ENCODE measurements at places on chromosomes 2 and 18.

DNA sequence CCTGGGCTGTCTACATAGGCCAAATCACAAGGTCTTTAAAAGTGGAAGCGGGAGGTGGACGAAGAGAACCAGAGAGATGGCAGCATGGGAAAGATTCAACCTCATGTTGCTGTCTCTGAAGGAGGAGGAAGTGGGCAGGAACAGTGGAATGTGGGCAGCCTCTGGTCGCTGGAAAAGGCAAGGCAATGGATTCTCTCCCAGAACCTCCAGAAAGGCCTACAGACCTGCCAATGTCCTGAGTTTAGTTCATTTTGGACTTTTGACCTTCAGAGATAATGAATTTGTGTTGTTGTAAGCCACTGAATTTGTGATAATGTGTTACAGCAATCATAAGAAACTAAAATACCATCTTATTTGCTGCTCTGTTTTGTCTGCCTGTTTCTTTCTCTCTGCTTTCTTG lies 122.5 kb downstream of the RNF152 start:
- DNase-seq = no peak

- no peak for DNase-seq
Measured at GRCh38 chr2:23327887-23328286, 57.1 kb upstream of the KLHL29 start.

GRCh38 chr18:5975111-5976002 lies 80.0 kb upstream of the TMEM200C start:
- DNase-seq = peak; percentile 73

GRCh38 chr2:74515271-74515980 lies 1.2 kb downstream of the TLX2 start:
- no peak for DNase-seq

- DNase-seq = no peak
Measured at GRCh38 chr2:44168681-44169154, at the start of gene PPM1B. PPM1B (plus strand) TSS chr2:44168875; CDS start chr2:44201200, 32,325 bp downstream.

GRCh38 chr2:134293719-134294537 lies 40.1 kb downstream of the MGAT5 start:
- DNase-seq = no peak

GRCh38 chr2:28721601-28722191 lies 29.9 kb upstream of the PPP1CB start:
- no peak for DNase-seq

DNA sequence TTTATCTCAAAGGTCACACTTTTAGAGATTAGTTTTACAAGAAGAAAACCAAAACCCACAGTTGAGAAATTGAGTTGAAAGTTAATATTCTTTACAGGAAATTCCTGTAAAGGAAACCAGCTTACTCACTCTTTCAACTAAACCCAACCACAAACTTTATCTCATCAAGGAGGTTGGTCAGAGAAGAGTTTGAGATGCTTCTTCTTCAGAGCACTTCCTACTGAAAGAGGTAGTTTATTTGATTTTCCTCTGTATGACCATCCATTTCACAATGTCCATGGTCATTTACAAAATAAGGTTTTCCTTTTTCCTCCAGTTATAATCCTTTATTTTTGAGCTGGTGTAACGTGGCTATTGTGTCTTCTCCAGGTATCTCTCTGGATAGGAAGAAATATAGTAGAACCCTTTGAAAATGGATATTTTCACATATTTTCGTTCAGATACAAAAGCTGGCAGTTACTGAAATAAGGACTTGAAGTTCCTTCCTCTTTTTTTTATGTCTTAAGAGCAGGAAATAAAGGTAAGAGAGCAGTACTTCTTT lies 4.5 kb upstream of the IL18RAP start:
- DNase-seq = no peak

- DNase-seq = no peak
Measured at GRCh38 chr2:140200764-140201163, 1420.6 kb upstream of the NXPH2 start.

- DNase-seq = peak; percentile 54
Measured at GRCh38 chr2:152525277-152525838, 190.4 kb downstream of the FMNL2 start.

- DNase-seq = no peak
Measured at GRCh38 chr2:177289824-177290628, 25.5 kb upstream of the NFE2L2 start.

GRCh38 chr2:74585406-74586185 lies 31.1 kb downstream of the DOK1 start:
- DNase-seq = no peak

- DNase-seq = no peak
Measured at GRCh38 chr2:45676088-45676487, 24.6 kb downstream of the PRKCE start.

DNA sequence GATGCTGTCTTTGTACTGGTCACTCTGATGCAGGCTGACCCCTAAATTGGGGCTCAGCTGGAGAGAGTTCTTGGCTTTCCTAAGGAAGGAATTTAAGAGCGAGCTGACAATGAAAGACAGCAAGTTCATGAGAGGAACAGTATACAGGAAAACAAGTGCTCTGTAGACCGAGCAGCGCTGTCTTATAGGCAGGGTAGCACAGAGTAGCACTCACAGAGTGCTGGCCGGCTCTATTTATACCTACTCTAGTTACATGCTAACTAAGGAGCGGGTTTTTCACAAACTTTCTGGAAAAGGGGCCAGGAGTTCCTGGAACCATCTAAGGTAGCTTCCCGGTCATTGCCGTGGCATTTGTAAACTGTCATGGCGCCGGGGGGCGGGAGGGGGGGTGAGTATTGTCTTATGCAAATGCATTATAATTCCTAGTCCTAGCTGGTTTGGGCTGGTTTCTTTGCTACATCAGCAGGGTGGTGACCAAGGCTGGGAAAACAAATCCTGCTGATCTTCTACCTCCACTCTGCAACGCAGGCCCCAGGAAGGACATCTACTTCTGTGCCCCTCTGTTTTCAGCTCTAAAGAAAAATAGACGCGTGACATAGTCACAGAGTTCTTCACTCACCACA lies 31.6 kb upstream of the MAP3K20 start:
- no peak for DNase-seq

- no peak for DNase-seq
Measured at GRCh38 chr18:43668866-43669265, 391.6 kb upstream of the SYT4 start.

DNA sequence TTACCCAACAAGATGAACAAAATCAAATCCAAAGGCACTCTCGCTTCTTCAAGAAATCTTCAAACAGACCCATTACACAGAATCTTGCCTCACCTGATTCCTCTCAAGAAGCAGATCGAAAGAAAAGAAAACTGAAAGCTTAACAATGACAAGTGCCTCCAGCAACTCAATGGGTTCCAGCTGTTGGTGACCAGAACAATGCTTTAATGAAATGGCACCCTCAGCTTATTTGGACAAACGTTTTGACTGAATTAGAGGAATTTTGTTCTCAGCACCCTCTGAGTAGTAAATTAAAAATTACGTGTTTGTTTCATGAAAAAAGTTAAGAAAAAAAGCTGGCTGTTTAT lies 211.0 kb downstream of the ZNF521 start:
- DNase-seq = no peak

DNA sequence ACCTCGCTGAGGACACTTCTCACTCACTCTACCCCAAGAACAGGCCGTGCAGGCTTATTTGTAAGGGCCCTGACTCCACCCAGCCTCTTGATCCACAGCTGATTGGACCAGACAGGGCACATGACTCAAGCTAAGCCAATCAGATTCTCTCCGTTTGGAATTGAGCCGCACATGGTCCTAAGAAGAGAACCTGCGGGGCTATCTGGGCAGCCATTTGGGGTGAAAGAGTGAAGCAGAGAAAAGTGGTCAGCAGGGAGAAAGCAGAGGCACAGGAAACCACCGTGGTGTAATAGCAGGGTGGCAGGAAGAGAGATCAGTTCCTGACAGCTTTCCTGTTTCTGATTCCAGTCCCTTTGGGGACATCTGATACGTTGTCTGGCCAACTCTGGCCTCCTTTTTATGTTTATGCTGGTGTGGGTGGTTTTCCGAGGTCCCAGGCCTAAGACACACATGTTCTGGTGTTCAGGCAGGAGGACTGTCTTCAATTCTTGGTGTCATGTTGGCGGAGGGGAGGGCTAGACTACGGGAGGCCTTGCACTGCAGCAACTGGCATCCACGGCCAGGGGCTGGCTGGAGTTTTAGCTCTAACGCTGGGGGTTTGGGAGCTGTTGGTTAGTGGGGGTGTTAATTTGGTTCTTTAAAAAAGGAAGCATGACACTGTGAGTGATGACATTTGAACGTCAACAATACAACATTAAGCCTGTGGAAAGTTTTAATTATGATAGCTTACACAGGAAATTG lies 26.1 kb upstream of the SPTBN1 start:
- no peak for DNase-seq

GRCh38 chr2:237193436-237193835 lies 107.7 kb downstream of the COPS8 start:
- no peak for DNase-seq

GRCh38 chr2:197477797-197478196 lies 21.8 kb downstream of the HSPD1 start:
- no peak for DNase-seq

- DNase-seq = no peak
Measured at GRCh38 chr2:6845312-6845711, 20.4 kb downstream of the CMPK2 start.

- DNase-seq = peak; percentile 83
Measured at GRCh38 chr2:18599509-18600254, 10.3 kb upstream of the NT5C1B start.

DNA sequence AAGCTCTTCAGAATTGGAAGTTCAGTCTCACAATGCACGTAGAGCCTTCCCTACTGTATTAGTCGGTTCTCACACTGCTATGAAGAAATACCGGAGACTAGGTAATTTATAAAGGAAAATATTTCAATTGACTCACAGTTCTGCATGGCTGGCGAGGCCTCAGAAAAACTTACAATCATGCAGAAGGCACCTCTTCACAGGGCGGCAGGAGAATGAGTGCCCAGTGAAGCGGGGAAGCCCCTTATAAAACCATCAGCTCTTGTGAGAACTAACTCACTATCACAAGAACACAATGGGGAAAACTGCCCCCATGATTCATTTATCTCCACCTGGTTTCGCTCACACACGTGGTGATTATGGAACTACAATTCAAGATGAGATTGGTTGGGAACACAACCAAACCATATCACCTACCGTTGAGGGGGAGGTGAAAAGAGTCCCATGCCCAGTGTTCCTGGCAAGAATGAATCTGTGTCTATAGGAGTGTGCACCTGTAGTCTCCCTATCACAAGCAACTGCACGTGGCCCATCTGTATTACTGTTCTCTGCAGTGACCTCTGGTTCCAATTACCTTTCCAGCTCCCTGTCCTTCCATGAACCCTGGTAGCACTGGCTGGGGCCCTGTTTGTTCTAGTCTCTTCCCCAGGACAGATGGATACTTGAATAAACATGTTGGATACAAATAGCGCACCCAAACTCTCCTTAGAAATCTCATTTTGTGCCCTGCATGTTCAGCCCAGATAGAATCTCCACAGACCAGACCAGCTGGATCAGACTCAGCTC lies 44.4 kb upstream of the ATL2 start:
- DNase-seq = no peak

DNA sequence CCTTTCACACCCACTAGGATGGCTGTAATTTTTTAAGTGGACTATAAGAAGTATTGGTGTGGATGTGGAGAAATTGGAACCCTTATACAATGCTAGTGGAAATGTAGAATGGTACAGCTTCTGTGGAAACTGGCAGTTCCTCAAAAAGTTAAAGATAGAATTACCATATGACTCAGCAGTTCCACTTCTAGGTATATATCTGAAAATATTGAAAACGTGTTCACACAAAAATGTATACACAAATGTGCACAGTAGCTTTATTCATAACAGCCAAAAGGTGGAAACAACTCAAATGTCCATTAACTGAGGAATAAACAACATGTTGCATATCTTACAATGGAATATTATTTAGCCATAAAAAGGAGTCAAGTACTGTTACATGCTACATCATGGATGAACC lies 17.7 kb downstream of the TANK start:
- DNase-seq = no peak

GRCh38 chr18:43382641-43383403 lies 105.5 kb upstream of the SYT4 start:
- no peak for DNase-seq

DNA sequence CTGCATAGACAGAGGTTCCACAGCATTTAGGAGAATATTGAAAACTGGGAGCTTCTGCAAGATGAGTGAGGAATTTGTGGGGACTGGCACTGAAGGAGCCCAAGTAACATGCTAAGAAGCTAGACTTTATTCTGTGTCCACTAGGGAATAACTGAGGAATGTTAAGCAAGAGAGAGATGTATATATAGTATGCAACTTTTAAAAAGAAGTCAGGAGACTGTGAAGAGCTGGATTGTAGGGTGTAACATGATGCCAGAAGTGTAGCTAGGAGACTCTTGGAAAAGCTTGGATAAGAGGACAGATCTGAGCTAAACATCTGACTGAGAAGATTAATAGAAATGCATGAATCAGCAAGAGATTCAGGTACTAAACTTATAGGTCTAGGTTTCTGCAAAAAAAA lies 270.6 kb upstream of the MMADHC start:
- no peak for DNase-seq

- no peak for DNase-seq
Measured at GRCh38 chr2:65357959-65358294, 74.5 kb downstream of the SPRED2 start.

DNA sequence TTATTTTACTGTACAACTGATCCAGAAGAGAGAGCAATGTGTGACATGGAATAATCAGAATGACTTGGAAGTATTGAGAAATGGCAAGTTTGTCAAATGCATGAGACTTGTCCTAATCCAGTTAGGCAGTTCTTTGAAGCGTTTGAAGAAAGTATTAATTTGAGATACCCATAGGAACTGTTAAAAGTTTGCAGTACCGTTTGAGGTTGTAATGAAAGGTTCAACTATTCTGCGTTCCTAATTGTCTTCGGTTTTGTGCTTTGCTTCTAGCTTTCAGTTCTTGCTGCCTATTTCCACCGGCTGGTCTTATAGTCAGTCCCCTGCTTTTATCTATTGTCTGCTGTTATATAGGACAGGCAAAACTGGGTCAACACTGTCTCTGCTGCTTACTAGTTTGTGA lies 41.8 kb downstream of the COX7A2L start:
- DNase-seq = no peak

- no peak for DNase-seq
Measured at GRCh38 chr2:21253311-21254027, 129.7 kb downstream of the TDRD15 start.

GRCh38 chr2:147067136-147067535 lies 777.7 kb upstream of the ACVR2A start:
- DNase-seq = no peak

GRCh38 chr2:205759257-205759656 lies 77.0 kb downstream of the NRP2 start:
- no peak for DNase-seq

- no peak for DNase-seq
Measured at GRCh38 chr2:1432726-1433125, 19.5 kb downstream of the TPO start.

DNA sequence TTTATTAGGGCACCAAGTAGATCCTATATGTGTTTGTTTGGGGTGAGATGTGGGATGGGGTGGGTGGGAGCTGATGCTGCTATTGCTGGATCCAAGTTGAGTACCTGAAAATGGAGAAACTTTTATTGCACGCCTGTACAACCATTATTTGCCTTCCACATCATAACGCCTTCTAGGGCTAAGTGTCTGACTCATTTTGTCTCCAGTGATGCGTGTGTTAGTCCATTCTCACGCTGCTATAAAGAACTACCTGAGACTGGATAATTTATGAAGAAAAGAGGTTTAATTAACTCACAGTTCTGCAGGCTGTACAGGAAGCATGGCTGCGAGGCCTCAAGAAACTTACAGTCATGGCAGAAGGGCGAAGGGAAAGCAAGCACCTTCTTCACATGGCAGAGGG lies 58.2 kb downstream of the KDM3A start:
- DNase-seq = no peak

- peak; percentile 26 for DNase-seq
Measured at GRCh38 chr2:173831312-173832229, 133.6 kb downstream of the SP3 start.
